ENCODE measurements at places on chromosomes 3 and 15.

DNA sequence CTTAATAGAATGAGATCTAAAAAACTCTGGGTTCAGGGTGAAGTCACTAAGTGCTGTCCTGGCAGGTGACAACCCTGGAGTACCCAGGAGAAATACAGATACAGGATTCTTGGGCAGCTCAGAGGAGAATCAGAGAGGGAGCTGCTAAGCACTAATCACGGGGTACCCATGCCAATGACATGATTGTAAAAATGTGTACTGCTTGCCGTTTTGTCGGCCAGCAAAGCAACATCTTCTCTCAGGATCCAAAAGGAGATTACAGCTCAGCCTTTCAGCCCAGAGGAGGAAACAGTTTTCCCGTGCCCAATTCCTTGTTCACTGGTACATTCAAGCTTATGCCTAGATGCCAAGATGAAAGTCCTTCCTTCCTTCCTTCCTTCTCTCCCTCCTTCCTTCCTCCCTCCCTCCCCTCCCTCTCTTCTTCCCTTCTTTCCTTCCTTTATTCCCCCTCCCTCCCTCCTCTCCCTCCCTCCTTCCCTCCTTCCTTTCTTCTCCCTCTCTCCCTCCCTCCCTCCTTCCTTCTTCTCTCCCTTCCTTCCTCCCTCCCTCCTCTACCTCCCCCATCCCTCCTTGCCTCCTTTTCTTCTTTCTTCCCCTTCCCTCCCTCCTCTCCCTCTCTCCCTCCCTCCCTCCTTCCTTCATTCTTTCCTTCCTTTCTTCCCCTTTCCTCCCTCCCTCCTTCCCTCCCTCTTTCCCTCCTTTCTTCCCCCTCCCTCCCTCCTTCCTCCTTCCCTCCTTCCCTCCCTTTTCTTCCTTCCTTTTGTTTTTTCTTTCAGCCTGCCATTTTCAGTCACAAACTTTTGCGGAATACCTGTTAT lies 4.1 kb upstream of the MINAR1 start:
- DNase-seq, result no peak

- DNase-seq, result no peak
Observed at GRCh38 chr3:165359005-165359404, 162.8 kb upstream of the SLITRK3 start.

GRCh38 chr3:182400838-182401237 lies 392.5 kb upstream of the ATP11B start:
- no peak for DNase-seq

- DNase-seq, result no peak
Observed at GRCh38 chr15:66036859-66037258, 167.6 kb downstream of the RAB11A start.

DNA sequence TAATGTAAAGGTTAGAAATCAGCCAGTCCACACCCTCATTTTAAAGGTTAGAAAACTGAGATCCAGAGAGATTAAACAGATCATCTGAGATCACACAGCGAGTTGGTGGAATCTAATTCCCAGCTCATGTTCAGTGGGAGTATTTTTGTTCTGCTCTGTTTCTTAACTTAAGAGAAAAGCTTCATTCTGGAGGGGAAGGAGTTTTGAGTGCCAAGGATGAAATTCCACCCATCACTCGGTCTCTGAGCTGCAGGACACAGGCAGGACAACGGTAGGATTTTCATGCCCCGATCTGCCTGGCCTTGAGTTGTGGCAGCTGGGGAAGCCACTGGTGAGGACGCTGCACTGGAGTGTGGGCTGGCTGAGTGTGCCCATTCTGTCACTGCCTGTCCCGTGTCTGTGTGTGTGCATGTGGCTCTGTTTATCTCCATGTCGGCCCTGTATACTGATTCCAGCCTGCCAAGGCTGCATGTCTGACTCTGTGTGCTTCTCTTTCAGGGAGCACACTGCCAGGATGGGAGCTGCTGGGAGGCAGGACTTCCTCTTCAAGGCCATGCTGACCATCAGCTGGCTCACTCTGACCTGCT lies 94.3 kb downstream of the CEMIP start:
- DNase-seq, result no peak

- DNase-seq, result no peak
Observed at GRCh38 chr3:65094723-65095122, 406.9 kb upstream of the ADAMTS9 start.

DNA sequence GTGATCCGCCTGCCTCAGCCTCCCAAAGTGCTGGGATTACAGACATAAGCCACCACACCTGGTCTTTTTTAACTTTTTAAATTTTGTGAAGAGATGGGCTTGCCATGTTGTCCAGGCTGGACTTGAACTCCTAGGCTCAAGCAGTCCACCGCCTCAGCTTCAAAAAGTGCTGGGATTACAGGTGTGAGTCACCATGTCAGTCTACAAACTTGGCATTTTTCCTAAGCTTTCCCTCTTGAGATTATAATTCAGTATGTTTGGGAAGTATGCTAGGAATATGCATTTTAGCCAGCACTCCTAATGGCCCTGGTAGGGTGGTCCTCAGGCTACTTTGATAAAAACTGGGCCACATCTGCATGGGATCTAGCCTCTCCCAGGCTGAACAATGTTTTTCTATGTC lies 4.4 kb downstream of the WDR73 start:
- DNase-seq, result no peak

DNA sequence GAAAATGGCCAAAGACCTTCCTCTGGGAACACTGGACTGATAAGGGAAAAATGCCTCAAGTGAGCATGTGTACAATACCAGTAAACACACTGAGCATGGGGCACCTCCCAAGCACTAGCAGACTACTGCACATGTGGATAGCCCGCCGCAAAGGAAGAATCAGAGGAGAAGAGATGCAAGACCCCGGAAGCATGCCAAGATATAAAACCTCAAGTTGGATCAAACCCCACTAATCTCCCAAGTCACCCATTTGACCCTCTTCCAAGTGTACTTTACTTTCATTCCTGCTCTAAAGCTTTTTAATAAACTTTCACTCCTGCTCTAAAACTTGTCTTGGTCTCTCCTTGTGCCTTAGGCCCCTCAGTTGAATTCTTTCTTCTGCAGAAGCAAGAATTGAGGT lies 121.1 kb upstream of the PLAAT1 start:
- DNase-seq, result no peak

- no peak for DNase-seq
Observed at GRCh38 chr3:23928524-23928923, 11.6 kb downstream of the RPL15 start.

GRCh38 chr15:91522605-91523332 lies 330.7 kb upstream of the SLCO3A1 start:
- no peak for DNase-seq

DNA sequence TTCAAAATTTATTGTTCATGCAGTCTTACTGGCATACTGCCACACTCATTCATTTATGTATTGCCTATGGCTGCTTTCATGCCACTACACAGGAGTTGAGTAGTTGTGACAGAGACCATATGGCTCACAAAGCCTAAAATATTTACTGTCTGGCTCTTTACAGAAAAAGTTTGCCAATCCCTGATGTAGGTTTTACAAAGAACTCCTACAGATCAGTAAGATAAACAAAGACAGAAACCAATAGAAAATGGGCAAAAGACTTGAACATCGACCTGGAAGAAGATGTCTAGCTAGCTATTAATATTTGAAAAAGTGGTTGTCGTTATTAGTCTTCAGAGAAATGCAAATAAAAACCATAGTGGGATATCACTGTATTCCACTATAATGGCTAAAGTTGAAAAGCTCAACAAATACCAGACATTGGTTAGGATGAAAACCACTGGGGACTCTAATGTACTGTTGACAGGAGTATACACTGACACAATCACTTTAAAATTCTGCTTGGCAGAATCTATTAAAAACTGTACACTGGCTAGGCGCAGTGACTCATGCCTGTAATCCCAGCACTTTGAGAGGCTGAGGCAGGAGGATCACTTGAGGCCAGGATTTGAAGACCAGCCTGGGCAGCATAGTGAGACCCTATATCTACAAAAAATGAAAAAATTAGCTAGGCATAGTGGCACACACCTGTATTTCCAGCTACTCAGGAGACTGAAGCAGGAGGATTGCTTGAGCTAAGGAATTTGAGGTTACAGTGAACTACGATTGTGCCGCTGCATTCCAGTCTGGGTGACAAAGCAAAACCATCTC lies 87.7 kb downstream of the NEO1 start:
- no peak for DNase-seq

DNA sequence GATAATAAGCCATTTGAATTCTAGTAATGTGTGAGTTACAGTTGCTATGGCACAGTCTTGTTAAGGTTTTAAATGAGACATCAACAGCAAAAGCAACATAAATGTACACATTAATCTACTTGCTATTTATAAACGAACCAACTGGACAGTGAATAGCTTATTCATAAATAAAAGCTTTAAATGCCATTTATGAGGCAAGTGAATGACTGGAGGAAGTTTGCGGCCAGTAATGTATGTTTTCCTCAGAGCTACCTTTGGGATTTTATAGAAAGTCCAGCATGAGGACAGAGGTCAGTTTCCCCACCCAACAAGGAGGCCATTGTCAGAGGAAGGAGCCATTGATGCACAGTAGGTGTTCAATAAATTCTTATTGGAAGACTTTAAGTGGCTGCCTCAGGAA lies 48.0 kb upstream of the PXYLP1 start:
- no peak for DNase-seq

- no peak for DNase-seq
Observed at GRCh38 chr3:121581691-121582090, 11.5 kb upstream of the FBXO40 start.

DNA sequence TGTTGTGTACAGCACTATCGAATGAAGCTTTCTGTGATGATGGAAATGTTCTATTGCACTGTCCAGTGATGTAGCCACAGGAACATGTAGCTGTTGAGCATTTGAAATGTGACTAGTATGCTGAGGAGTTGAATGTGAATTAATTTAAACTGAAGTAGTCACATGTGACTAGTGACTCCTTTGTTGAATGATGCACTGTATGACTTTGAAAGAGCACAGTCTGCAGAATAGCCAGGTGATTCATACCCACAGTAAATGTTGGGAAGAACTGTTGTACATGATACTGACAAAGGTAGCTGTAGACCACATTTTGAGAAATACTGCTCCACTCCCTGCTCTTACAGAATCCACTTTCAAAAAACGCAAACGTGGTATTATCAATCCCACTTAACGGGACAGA lies 34.0 kb upstream of the ACTL6A start:
- no peak for DNase-seq

GRCh38 chr3:26559227-26559626 lies 63.3 kb upstream of the LRRC3B start:
- no peak for DNase-seq

Data from GDM1 (cell line).